ENCODE measurements at places on chromosomes 2 and 18.

GRCh38 chr2:22934747-22935146 is 450.2 kb upstream of the KLHL29 start:
- DNase-seq = no peak

DNA sequence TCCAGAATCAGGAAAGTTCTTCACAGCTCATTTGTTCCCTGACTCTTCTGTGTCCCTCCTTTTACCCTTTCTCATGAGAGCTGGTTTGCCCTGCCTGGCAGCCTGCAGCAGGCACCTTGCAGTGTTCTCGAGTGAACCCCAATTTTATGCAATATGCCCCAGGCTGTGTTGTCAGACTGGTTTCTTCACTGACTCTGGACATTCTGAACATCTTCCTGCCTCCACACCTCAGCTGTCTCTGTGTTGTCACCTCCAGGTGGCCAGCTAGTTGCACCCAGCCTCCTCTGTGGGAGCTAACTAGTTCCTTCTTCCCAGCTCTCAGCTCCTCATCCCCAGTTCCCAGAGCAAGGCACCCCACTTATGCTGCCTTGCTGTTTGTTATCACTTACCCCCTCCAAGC is 5.5 kb downstream of the SETBP1 start:
- no peak for DNase-seq

- DNase-seq = no peak
These were observed 252.2 kb downstream of the KLHL29 start for GRCh38 chr2:23637011-23637778.

DNA sequence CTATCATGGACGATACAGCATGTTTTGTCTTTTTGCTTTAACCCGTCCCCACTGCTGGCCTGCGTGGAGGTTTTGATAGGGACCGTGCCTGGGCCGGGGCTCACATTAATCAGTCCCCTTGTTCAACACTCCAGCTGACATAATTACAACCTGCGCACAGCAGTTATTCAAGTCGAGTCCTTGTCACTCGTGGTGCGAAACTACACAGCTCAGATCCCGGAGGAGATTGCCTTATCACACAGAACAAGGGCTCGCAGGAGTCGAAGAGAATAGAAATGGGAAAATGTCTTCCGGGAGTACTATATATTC is 304.4 kb downstream of the ZNF407 start:
- no peak for DNase-seq

DNA sequence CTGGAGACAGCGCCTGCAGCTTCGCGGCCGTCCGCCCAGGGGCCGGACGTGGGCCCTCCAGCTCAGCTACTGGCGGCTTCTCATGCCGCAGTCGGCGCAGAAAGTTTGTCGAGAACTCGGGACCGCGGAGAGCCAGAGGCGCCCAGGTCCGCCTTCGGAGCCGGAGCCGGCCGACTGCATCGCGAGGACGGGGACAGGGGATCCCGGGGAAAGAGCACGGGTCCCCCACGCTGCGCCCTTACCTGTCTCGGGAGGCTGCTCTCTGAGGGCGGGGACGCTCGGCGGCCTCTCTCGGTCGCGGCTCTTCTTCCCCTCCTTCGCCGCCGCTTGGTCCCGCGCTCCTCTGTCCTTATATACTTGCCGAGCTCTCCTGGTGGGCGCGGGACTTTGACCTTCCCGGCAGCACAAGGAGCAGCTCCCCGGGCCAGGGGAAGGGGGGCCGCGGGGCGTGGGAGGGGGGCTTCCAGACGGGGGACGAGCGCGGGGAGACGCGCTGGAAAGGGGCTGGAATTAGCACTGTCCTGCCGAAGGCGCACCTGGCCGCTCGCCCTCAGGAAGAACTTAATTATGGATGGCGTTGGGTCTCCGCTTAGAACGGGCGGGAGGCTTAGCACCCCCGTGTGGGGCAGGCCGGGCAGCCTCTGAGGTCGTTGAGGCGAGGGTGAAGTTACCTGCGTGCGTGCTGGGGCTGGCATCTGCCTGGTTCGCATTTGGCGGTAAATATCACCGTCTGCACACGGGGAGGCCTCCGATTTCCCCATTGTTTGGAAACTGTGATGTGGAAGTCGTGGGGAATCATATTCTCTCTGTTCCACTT is at the start of gene POMC:
Gene POMC (minus strand): TSS at position 325 of the 817 bp plus-strand sequence. CDS start 3,808 bp downstream, outside the sequence.
- peak; percentile 8 for DNase-seq

All from activated CD4-positive, alpha-beta T cell treated with anti-CD3 and anti-CD28 coated beads, Interleukin-2, amount 50 U/mL, for 16 hours (primary cell).